Umbilical cord (tissue), 2 donors: ENCODE measurements at places on chromosomes 3 and 15.

- no peak for DNase-seq
Measured at GRCh38 chr3:166425900-166426611, 588.8 kb upstream of the BCHE start.

- no peak for DNase-seq
Measured at GRCh38 chr15:62528505-62528904, 363.4 kb upstream of the C2CD4B start.

DNA sequence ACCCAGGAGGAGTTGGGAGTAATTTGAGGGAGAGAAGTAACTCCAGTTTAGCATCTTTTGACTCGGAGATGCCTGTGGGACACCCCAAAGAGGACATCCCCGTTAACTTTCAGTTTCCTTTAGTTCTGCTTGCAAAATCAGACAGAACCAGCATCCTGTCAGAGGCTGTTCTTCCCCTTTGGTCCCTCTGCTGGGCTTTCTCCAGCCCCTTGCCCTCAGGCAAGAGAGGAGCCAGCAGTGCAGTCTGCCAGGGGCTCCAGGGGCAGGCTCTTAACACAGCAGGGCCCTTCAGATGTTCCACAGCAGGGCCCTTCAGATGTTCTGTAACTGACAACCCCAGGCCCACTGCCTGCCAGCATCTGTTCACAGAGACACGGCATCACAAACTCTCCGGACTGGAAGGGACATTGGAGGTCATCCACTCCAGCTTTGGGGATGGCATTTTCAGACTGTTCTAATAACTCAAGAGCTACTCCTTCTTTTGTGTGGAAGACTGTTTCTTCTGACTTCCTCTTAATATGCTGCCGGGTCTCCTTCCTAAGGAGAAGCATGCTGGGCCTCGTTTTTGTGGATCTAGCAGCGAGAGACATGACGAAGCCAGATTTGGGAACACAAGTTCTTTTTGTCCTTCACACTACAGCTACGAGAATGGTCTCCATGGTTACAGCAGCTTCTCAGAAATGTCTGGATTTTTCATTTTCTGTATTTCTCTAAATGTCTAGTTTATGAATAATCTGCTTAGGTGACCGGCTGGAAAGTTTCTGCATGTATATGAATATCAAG lies 51.9 kb downstream of the KY start:
- DNase-seq, result no peak

GRCh38 chr15:70279096-70279495 lies 181.4 kb upstream of the TLE3 start:
- DNase-seq, result no peak

GRCh38 chr15:58473724-58474123 lies 41.9 kb downstream of the LIPC start:
- DNase-seq, result peak; percentile 56

DNA sequence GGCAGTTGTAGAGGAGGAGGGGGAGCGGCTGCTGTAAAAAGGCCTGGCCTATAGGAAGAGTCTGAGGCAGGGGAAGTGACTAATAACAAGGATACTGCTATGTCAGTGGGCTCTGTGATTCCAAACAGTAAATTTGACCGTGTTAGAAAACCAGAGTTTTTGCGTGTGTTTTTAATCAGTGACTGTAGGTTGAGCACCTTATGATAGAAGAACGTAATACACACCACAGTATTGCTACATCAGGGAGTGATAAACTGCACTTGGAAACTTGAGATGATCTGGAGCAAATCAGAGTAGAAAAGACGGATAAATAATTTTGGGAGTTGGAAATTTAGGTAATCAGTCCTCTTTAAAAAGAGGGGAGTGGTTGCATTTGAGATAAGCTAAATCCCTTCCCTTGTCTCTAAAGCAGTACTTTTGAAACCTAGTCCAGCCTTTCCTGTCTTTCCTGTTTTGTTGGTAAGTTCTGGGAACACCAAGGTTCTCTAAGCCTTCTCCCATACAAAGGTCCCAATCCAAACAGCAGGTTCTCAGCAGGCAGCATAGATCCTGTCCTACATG lies 130.5 kb upstream of the NR2E3 start:
- DNase-seq, result peak; percentile 35

GRCh38 chr3:179292450-179292849 lies 30.4 kb upstream of the ZNF639 start:
- DNase-seq, result no peak

- no peak for DNase-seq
Measured at GRCh38 chr3:112734171-112734570, 93.2 kb upstream of the CCDC80 start.
